Calu3 (cell line): ENCODE measurements at places on chromosomes 12 and 14. TPM values are rescaled to one million over a fixed set of nuclear protein-coding genes. Genes with fewer than 3 reads are reported as not detected.

Gene PLEKHA5
- total RNA-seq, result 49.2 and 57.9 TPM in 2 replicates

Gene LALBA
- not detected in 2 replicates for total RNA-seq

Gene RASAL1
- 59.7 and 85.9 TPM in 2 replicates for total RNA-seq

Gene ACVRL1
- 0.44 TPM in 1 of 2 replicates, not detected in the other for total RNA-seq

Gene B4GALNT3
- total RNA-seq, result 15.9 and 19.3 TPM in 2 replicates

Gene B4GALNT1
- total RNA-seq, result 8.1 and 11.1 TPM in 2 replicates

Gene TAS2R9
- total RNA-seq, result not detected in 2 replicates

Gene PYGL
- 39.5 and 41.2 TPM in 2 replicates for total RNA-seq

Gene PPP2R5C
- total RNA-seq, result 108 and 120 TPM in 2 replicates

Gene SOAT2
- total RNA-seq, result not detected in 2 replicates

Gene KRAS
- 29.5 and 35.2 TPM in 2 replicates for total RNA-seq

Gene CEBPE
- total RNA-seq, result not detected in 2 replicates

Gene SPX
- 0.20 TPM in 1 of 2 replicates, not detected in the other for total RNA-seq

Gene POLE2
- total RNA-seq, result 13.2 and 14.2 TPM in 2 replicates

Gene ANKRD33
- total RNA-seq, result not detected in 2 replicates

Gene KITLG
- 29.9 and 34.5 TPM in 2 replicates for total RNA-seq

Gene CLEC6A
- not detected in 2 replicates for total RNA-seq
